ENCODE measurements at places on chromosomes 16 and 17.

DNA sequence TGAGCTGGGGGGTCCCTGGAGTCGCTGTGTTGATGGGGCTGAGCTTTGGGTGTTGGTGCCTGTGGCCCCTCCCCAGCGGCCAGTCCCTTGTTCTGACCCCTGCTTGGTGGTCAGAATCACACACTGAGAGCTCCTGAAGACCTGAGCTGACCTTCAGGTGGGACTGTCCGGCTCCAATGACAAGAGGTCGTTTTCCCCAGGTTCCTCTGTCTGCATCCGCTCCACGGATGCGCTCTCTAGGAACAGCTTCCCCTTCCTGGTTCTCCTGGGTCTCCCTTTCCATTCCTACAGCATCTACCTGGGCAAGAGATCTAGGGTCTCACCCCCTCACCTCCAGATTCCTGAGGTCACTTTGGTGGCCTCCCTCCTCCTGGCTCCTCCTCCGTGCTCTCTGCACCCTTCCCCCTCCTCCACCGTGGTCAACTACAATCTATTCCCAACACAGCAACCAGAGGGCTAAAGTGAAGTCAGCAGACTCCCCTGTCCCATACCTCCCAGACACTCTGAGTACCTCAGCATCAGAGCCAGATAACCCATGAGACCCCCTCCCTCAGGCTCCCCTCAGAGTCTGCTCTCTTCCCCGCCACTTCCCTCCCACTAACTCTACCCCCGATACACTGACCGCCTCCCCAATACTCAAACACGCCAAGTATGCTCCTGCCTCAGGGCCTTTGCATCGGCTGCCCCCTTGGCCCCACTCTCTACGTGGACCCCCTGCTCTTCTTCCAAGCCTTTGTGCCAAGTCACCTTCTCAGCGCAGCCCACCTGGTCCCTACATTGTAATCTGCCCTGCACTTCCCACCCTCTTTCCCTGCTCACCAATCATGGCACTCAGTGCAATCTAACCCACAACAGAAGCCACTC is 9.0 kb upstream of the SEC14L5 start:
- H3K27ac ChIP-seq, result no peak overlapping the region
- no peak overlapping the region for H3K4me3 ChIP-seq
- no peaks in the 10 kb centered on the region for H3K4me1 ChIP-seq

- H3K27ac ChIP-seq, result no peak overlapping the region
- no peak for DNase-seq
- H3K4me3 ChIP-seq, result no peak overlapping the region
- peaks cover 5% of the 10 kb centered on the region for H3K4me1 ChIP-seq
- H3K36me3 ChIP-seq, result no peaks in the 10 kb centered on the region
- H3K27me3 ChIP-seq, result no peaks in the 10 kb centered on the region
These were observed 150.0 kb downstream of the HS3ST4 start for GRCh38 chr16:25841761-25842160.

DNA sequence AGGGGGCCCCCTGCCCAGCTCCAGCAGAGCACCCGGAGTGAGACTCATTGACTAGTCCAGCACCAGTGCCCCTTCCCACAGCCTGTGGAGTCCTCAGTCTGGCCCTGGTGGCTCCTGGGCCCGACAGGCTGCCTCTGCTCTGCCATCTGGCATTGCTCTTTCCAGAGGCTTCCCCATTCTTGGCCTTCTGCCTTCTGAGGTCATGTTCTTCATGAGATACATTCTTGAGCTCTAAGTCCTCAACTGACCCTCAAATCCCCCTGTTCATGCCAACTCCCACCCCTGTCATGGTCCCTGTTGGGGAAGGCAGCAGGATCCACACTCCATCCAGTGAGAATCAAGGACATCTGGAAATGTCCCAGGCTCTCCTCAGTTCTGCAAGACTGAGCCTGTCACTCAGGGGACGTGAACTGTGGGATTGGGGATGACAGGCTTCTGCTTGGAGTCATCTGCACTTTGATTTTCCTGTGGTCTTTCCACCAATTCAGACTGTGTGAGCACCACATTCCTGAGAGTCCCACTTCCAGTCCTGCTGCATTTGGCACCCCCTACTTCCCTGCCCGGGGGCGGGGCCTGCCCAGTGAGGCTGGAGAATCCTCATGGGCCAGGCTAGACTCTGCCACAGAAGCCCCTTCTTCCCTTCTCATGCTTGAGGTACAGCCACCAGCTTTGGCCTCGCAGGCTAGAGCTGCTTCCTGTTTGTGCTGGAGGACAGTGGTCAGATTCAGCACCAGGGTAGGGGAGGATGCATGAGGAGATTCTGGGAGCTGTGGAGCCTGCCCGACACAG is 2.7 kb downstream of the TRPV2 start:
- H3K36me3 ChIP-seq, result peaks cover 50% of the 10 kb centered on the region
- H3K27me3 ChIP-seq, result no peaks in the 10 kb centered on the region
- DNase-seq, result peak; percentile 71
- H3K4me3 ChIP-seq, result no peak overlapping the region

DNA sequence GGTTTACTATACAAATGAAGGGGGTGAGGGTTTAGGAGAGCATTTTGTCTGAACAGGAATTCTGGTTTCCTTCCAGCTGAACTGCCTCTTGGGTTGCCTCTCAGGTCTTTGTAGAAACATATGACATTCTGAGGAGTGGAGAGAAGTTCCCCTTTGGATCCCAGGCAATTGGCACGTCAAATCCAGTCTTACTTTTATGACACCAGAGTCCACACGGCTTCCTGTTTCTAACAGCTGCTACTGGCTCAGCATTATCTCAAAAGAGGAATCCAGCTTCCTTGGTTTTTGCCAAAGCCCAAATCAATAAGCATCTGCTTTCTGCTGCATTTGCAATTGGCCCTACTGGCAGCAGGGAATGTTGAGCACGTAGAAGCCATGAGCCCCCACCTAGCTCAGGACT is 97.6 kb upstream of the FAM20A start:
- no peak overlapping the region for H3K4me3 ChIP-seq
- no peaks in the 10 kb centered on the region for H3K36me3 ChIP-seq
- H3K27ac ChIP-seq, result no peak overlapping the region
- no peaks in the 10 kb centered on the region for H3K4me1 ChIP-seq

DNA sequence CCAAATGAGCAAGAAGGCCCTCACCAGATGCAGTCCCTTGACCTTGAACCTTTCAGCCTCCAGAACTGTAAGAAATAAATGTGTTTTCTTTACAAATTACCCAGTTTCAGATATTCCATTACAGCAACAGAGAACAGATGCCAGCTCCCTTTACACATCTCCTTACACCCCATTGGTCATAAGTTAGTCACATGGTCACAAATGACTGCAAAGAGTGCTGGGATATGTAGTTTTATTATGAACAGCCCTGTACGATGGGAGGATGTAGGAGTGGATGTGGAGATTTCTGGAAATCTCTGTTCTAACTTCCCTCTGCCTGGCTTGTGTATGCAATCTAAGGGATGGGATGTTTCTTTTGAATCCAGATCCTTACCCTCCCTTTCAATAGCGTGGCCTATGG is 13.3 kb upstream of the RPL38 start:
- H3K27me3 ChIP-seq, result no peaks in the 10 kb centered on the region
- no peak overlapping the region for H3K4me3 ChIP-seq
- no peak for DNase-seq
- H3K4me1 ChIP-seq, result peaks cover 8% of the 10 kb centered on the region

- peak overlapping the region; percentile 74 for H3K27ac ChIP-seq
- peaks cover 6% of the 10 kb centered on the region for H3K27me3 ChIP-seq
- no peak for DNase-seq
- H3K4me3 ChIP-seq, result no peak overlapping the region
- H3K4me1 ChIP-seq, result peaks cover 33% of the 10 kb centered on the region
These were observed 5.4 kb downstream of the LRRC75A start for GRCh38 chr17:16486373-16487250.

DNA sequence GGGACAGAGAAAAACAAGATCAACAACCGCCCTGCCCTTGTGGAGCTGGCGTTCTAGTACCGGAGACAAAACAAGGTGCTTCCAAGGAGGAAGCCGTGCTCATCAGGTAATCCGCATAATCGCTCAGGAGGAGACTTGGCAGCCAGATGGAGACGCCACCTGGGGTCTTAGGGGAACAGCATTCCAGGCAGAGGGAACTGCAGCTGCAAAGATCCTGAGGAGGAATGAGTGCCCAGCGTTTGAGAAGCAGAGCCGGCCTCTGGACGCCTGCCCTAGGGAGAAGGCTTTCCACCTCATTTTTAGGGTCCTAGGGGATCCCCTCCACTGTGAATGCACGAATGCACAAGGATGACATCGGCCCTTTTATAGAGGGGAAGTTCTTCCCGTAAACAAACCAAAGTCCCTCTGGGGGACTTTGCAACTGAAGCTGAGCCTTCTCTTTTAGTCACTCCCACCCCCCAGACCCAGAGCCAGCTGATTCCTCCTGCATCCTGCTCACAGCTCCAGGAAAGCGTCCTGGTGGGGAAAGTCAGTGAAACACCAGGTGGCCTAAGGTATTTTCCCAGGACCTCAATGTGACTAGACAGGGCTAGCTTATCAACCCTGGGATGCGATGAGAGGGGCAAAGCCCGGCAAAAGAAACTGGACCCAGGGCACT is 13.2 kb upstream of the MPRIP start:
- no peak for DNase-seq
- peaks cover 37% of the 10 kb centered on the region for H3K4me1 ChIP-seq
- no peak overlapping the region for H3K4me3 ChIP-seq
- no peaks in the 10 kb centered on the region for H3K27me3 ChIP-seq
- H3K27ac ChIP-seq, result no peak overlapping the region

- H3K27me3 ChIP-seq, result no peaks in the 10 kb centered on the region
- no peak for DNase-seq
- H3K4me1 ChIP-seq, result no peaks in the 10 kb centered on the region
- H3K4me3 ChIP-seq, result no peak overlapping the region
- H3K36me3 ChIP-seq, result no peaks in the 10 kb centered on the region
These were observed 18.4 kb downstream of the ADCY9 start for GRCh38 chr16:4097826-4098240.

DNA sequence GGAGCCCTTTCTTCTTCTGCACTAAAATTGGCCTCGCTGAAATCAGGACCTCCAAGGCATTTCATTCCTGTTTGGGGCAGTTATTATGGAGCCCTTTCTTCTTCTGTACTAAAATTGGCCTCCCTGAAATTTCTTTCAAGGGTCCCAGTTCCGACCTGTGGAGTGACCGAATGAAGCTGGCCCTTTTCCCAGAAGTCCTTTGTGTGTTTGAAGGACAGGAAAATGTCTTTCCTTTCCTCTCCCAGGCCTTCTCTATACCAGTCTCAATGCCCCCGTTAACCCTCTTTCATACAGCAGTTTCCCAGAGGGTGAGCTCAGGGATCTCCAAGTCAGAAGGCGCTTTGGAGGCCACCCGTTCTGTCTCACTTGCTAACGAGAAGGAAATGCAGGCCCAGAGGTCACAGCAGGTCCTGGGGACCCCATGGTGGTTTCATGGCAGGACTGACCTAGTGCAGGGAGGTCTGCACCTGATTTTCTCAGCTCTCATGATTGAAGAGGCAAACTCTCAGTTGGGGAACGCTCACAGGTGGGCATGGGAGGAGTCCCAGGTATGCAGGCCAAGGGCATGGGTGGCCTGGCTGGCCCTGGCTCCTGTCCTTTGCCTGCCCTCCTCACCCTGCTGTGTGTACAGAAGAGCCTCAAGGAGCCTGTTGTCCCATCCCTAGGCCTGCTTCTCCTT is 37.1 kb upstream of the DOC2B start:
- DNase-seq, result peak; percentile 63
- H3K27ac ChIP-seq, result no peak overlapping the region
- H3K4me1 ChIP-seq, result no peaks in the 10 kb centered on the region
- no peaks in the 10 kb centered on the region for H3K27me3 ChIP-seq
- no peak overlapping the region for H3K4me3 ChIP-seq

GRCh38 chr17:51188271-51188833 is 22.1 kb downstream of the NME2 start:
- H3K4me1 ChIP-seq, result no peaks in the 10 kb centered on the region
- no peak overlapping the region for H3K27ac ChIP-seq
- H3K36me3 ChIP-seq, result peaks cover 34% of the 10 kb centered on the region
- no peak overlapping the region for H3K4me3 ChIP-seq
- H3K27me3 ChIP-seq, result no peaks in the 10 kb centered on the region

- peaks cover 31% of the 10 kb centered on the region for H3K4me1 ChIP-seq
- H3K27ac ChIP-seq, result peak overlapping the region; percentile 95
- peak overlapping the region; percentile 71 for H3K4me3 ChIP-seq
- DNase-seq, result no peak
These were observed 1.0 kb upstream of the YPEL3 start for GRCh38 chr16:30096862-30097563.

DNA sequence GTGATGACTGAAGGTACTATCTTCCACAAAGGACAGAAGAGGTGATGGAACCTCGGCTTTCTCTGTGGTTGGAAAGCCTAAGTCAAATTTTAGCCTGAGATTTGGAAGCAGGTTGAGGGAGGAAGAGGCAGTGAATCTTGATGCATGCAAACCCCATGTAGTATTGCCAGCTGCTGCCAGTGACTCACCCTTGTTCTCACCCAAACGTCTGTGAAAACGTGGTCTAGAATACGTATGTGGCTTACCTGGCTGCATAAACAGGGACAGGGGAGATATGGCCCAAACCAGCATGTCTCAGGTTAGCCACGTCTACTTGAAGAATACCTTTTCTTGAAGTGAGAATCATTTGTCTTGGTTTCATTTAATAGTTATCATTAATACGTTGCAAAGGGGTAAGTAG is 438.0 kb upstream of the MAF start:
- no peaks in the 10 kb centered on the region for H3K27me3 ChIP-seq
- no peak overlapping the region for H3K27ac ChIP-seq
- no peaks in the 10 kb centered on the region for H3K4me1 ChIP-seq
- DNase-seq, result no peak
- H3K4me3 ChIP-seq, result no peak overlapping the region

GRCh38 chr16:82699711-82700495 is 73.1 kb downstream of the CDH13 start:
- no peak for DNase-seq
- H3K4me1 ChIP-seq, result no peaks in the 10 kb centered on the region
- H3K4me3 ChIP-seq, result no peak overlapping the region
- no peaks in the 10 kb centered on the region for H3K36me3 ChIP-seq
- H3K27ac ChIP-seq, result no peak overlapping the region

DNA sequence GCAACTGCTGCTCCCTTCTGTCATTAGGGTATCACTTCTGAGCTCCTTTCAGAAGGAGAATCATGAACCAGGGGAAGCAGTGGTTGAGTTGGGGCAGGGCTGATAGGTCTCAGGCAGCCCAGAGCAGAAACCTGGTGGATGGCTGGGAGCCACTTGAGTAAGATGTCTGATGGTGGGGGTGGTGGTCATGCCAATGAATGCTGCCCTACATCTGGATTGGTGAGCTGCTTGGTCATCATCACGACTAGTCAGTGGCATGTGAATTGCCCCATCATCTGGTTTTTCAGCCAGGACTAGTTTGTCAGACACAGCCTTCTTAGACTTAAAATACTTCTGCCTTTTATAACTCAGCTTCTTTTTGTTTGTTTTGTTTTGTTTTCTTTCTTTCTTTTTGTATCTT is 2.6 kb downstream of the GID4 start:
- H3K27me3 ChIP-seq, result no peaks in the 10 kb centered on the region
- DNase-seq, result peak; percentile 41
- peaks cover 24% of the 10 kb centered on the region for H3K4me1 ChIP-seq
- H3K27ac ChIP-seq, result no peak overlapping the region
- H3K36me3 ChIP-seq, result no peaks in the 10 kb centered on the region

GRCh38 chr17:7048968-7049367 is 5.1 kb upstream of the SLC16A11 start:
- H3K4me1 ChIP-seq, result peaks cover 17% of the 10 kb centered on the region
- peaks cover 12% of the 10 kb centered on the region for H3K27me3 ChIP-seq
- H3K27ac ChIP-seq, result no peak overlapping the region
- no peaks in the 10 kb centered on the region for H3K36me3 ChIP-seq
- H3K4me3 ChIP-seq, result no peak overlapping the region
- DNase-seq, result no peak

GRCh38 chr16:57667526-57668262 is 412 bp upstream of the ADGRG3 start:
- no peaks in the 10 kb centered on the region for H3K36me3 ChIP-seq
- H3K4me1 ChIP-seq, result no peaks in the 10 kb centered on the region
- no peaks in the 10 kb centered on the region for H3K27me3 ChIP-seq
- peak overlapping the region; percentile 90 for H3K27ac ChIP-seq
- peak; percentile 93 for DNase-seq
